ENCODE measurements at places on chromosomes 6 and 20.

GRCh38 chr6:34234667-34235306 lies 1.9 kb upstream of the HMGA1 start:
- DNase-seq, result no peak

GRCh38 chr6:1619673-1620503 lies 10.2 kb downstream of the FOXC1 start:
- peak; percentile 46 for DNase-seq

DNA sequence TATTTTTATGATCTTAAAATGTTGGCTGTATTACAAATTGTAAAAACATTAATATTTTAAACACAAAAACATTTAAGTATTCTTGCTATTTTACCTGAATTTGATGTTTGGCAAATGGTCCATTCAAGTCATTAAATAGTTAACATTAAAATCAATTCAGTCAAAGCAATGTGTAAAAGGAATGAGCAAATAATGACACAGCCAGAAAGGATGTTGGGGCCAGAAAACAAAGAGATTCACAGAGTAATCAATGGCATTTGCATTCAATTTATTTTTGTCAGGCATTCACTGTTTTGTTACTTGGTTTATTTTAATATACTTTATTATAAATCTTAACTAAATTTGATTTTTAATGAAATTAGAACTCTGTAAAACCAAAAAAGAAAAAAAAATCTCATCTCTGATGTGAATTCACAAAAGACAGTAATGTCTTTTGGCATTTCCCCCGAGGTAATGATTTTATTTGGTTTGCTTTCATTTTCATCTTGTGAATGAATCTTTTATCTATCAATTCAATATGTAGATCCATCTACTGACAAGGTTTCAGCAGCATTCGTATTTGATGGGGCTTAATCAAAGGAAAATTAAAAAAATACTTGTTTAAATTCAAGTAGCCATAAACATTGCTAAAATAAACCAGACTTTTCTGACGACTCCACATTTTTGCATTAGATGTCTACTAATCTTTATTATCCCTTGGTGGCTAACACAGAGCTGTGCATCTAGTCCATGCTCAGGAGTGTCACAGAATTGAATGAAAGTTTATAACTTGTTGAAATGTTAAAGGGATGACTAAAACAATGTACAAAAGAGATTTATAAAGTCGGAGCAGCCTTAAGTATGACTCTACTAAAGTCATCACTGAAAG lies 866.7 kb upstream of the GJE1 start:
- DNase-seq, result no peak

GRCh38 chr6:10405513-10405900 lies 9.4 kb downstream of the TFAP2A start:
- DNase-seq, result no peak

DNA sequence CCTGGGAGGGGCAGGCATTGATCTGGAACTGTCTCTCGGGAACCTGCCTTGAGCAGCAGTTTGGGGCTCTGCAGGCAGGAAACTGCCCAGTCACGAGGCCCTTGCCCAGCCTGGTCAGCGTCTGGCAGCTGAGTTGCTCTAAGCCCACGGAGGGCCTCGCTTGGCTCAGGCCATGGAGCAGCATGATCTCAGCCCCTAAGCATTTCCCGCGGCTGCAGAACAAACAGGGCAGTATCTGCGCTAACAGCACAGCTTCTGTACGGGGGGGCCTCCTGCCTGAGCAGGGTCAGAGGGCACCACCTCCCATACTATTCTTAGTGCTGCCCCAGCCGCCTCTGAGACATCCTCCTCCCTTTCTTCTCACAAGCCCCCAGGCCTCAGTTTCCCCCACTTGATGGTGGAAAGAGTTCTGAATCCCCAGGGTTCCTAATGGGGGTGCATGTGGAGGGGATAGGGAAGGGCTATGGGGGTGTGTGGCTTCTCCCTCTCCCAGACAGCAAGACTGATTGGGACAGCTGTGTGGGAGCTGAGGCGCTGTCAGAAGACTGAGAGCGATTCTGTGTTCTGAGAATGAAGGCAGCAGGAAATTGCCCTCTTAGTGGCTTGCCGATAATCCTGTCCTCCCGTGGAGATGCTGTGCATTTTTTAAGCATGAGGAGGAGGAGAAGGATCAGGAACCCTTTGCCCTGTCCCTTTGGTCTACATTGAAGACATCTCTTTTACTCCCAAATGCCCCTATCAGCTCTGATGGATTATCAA lies 46.4 kb downstream of the MOCS1 start:
- no peak for DNase-seq

DNA sequence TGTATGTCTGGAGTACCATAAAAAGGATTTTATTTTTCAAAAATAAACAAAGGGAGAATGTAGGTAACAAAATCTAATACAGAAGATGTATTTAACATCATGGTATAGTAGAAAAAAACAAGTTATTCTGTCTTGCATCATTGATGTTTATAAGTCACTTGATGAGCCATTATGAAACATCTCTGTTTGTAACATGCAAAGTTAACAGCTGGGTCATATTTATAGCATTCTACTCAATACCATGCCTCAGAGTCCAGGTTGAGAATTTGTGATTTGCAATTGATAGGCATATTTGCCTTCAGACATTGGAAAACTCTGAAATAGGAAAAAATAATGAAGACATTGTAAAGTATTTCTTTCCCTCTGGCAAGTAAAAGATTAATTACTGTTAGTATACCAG lies 52.3 kb upstream of the IL20RA start:
- DNase-seq, result no peak

DNA sequence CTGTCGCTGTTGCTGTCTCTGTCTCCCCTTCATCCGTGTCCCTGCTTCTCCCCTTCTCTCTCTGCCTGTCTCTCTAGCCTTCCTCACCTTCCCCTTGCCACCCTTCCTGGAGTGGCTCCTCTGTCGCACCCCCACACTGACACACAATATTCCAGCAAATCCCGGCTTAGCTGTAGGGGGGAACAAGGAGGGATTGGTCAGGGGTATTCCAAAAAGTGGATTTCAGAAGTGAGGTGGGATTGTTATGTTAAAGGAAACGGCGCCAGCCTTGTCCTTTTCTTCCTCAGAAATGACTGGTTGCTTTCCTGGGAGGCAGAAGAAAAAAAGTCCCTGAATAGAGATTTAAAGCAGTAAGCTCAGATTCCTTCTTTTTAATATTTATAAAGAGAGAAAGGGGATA lies 76.3 kb upstream of the SIRPA start:
- DNase-seq, result no peak

DNA sequence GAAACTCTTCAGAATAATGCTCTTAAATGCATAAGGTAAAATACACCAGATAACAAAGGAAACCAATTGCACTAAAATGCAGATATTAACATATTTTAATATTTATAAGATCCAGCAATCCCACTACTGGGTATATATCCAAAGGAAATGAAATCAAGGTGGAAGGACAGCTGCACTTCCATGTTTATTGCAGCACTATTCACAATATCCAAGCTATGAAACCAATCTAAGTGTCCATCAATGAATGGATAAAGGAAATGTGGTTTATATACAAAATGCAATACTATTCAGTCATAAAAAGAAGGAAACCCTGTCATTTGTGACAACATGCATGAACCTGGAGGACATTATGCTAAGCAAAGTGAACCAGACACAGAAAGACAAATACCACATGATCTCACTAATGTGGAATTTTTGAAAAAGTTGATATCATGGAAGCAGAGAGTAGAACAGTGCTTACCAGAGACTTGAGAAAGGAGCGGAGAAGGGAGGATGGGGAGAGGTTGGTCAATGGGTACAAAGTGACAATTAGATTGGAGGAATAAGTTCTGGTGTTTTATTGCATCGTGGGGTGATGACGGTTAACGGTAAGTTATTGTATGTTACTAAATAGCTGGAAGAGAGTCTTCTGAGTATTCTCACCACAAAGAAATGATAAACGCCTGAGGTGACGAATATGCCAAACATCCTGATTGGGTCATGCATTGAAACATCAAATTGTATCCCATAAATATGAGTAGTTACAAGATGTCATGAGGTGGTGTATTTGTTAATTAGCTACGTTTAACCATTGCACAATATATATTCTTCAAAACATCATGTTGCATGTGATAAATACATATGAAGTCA lies 37.9 kb upstream of the RNF24 start:
- no peak for DNase-seq

GRCh38 chr6:26502626-26503025 lies 2.5 kb downstream of the BTN1A1 start:
- no peak for DNase-seq

- DNase-seq, result no peak
These were observed 67.2 kb downstream of the BACH2 start for GRCh38 chr6:90229331-90230010.

DNA sequence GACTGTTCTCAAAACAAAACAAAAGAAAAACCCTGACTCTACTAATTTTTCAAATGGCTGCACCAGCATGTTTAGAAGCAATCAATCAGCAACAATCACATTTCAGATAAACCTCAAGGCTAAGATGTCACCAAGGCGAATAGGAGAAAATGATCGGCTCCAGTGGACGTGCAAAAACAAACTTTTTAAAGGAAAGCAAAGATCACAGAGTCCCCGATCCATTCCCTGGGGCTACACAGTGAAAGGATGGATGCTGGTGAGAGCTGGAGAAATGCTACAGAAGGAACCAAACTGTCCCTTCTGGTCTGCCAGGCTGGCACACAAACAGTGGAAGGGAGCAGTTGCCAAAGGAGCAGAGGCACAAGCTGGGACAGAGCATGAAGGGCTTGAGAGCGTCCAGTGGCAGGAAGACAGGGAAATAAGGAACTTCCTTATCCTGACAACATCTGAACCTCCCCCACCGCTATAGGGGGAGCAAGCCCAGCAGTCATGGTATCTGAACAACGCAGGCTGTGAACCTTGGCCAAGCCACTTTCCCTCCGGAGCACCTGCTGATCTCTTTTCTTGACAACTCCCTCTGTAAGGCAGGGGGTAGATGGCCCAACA lies 73.7 kb upstream of the HIVEP1 start:
- no peak for DNase-seq

Measured in activated T-cell treated with anti-CD3 and anti-CD28 coated beads, Interleukin-2, amount 50 U/mL, for 48 hours (primary cell).